ENCODE measurements at places on chromosomes 2 and 18. TPM values are rescaled to one million over a fixed set of nuclear protein-coding genes. Genes with fewer than 3 reads are reported as not detected.

GRCh38 chr2:30847841-30848240, 40.6 kb upstream of the CAPN13 start:
- no peak for DNase-seq

DNA sequence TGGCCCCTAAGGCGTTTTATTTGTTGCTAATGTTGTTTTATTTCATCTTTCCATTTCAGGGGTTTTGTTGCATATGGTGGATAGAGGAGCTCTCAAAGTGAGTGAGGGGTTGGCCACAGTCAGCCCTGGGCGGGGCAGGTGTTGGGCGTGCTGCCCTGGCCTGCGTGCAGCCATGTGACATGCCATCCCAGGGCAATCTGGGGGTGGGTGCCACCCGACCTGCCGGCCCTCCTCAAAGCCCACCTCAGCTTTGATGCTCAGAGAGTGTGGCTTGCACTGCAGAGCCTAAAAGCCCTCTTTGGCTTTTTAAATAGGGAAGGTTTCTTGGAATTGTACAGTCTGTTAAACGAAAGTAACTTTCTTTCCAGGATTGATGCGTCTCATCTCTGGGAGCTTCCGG, 18.4 kb downstream of the TSHZ1 start:
- DNase-seq: no peak

DNA sequence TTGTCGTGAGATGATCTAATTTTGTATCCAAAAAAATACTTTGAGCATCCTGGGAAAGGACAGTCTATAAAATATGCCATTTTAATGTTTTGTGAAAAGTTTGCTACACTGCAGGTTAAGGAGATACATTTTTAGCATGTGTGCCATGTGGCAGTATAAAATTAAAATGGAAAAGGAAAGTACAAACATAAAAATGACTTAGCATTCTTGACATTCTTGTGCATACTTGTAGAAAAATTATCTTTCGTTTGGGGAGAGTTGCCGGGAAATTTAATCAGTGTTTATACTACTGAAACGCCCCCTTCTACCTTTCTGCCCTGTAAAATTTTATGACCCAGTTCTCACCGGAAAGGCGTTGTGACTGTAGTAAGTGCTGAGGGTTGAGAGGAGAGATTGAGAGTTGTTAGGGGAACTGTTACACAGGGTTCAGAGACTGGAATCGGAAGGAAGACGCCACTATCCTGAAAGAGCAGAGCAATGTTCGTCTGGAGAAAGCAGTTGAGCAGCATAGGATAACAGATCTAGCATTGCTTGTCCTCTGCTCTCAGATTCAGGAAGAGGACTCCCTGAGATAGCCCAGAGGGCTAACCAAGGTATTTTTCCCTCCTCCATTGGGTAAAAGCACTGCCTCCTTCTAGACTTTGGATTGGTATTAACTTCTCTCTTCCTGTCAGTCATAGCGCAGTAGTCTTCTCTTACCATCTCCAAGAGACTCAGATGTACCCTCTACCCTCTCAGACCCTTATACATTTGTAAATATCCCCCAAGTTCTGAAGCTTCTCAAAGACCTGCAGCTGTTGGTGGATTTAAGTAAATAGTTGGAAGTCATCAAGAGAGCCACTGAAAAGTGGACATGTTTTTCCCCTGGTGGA, 2.7 kb downstream of the CDH20 start:
- no peak for DNase-seq

- no peak for DNase-seq
These were observed 155.8 kb downstream of the INO80D start for GRCh38 chr2:205930209-205930608.

- no peak for DNase-seq
These were observed 43.0 kb downstream of the NGEF start for GRCh38 chr2:232970051-232970450.

GRCh38 chr2:241112046-241112445, 10.0 kb upstream of the MTERF4 start:
- no peak for DNase-seq

The CNTNAP5 gene
- total RNA-seq: 31.7 TPM

DNA sequence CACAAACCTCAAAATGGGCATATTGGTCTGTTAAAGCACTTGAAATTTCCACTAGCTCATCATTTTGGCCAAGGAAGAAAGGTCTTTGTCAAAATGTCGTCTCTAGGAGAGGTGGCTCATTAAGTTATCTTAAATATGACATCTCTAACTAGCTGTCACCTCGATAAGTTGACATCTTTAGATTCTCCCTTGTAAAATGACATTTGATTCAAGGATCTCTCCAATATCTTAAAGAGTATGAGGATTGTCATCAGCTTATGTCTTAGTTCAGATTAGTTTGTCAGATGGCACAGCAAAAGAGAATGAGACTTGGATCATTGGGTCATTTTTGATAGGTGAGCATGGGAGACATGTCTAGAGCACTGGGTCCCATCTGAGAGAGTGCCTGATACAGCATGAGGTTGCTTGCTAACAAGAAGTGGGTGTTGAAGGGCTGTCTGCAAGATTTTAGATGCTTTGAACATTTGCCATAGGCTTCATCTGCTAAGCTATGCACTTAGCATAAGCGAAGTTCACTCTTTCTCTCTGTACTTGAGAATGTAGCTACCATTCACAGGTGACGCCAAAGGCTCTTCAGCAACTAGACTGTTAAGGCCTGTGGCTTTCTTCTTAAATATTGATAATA, 12.9 kb downstream of the PTPRM start:
- no peak for DNase-seq

- DNase-seq: no peak
These were observed 81.2 kb downstream of the INSIG2 start for GRCh38 chr2:118169359-118170005.

GRCh38 chr18:45745817-45746461, 22.0 kb downstream of the SLC14A1 start:
- DNase-seq: peak; percentile 18

DNA sequence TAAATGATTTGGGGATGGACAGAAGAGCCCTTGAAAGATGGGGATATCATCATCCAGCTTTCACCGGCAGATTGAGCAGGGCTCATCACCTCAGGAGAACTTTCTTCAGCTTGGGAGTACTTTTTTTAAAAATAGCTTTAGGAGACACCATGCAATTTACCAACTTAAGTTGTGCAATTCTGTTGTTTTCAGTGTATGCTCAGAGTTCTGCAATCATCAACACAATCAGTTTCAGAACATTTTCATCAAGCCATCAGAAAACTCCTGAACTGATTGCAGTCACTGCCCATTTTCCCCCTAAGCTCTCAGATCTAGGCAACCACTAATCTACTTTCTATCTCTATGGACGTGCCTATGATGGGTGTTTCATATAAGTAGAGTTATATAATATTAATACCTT, 117.7 kb downstream of the CRIM1 start:
- no peak for DNase-seq

The FAM110C gene
- 41.8 TPM for total RNA-seq

GRCh38 chr2:63121055-63121834, 70.6 kb downstream of the OTX1 start:
- DNase-seq: no peak

The MRPL30 gene
- total RNA-seq: 19.7 TPM

GRCh38 chr2:128710729-128711128, 392.1 kb upstream of the HS6ST1 start:
- DNase-seq: no peak

The AGXT gene
- 1.6 TPM for total RNA-seq
